Activated CD8-positive, alpha-beta memory T cell treated with anti-CD3 and anti-CD28 coated beads for 48 hours (primary cell): ENCODE measurements at places on chromosomes 5 and 9.

DNA sequence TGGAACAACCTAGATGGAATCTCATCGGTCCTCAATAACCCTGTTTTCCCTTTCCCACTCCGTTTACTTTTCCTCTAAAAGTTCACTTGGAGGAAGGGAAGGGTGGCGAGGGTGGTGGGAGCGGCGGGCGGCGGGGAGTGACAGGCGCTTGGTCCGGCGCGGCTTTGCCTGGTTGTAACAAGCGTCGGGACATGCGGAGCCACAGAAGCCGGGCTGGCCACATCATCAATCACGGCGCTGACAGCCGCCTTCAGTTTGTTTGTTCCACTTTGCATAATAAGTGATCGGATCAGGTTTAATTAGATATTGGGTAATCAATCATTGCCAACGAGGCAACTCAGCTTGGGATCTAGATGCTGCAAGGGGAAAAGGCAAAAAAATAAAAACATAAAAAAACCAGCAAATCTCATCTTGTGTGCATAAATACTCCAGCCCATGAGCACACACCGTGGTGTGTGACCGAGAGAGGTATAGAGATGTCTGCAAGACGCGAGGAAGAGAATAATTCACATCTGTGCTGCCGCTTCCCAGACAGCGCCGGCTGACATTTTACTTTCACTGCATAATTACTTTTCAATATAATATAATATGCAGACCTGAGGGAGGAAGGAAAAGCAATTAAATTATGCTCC is 396.2 kb upstream of the IRX4 start:
- no peak for DNase-seq

GRCh38 chr5:152676196-152676595 is 271.1 kb upstream of the NMUR2 start:
- no peak for DNase-seq

GRCh38 chr5:164352695-164353094 is 847.3 kb downstream of the MAT2B start:
- no peak for DNase-seq

DNA sequence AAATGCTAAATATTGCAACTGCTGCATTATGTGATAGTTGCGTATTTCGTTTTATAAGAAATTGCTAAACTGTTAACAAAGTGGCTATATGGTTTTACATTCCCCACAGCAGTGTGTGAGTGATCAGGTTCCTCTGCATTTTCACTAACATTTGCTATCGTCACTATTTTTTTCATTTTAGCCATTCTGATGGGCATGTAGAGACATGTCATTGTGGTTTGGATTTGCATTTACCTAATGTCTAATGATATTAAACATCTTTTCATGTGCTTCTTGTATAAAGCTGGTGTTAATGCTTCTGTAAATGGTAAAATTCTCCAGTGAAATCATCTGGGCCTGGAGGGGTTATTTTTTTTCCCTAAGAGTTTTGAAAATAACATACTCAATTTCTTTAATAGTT is 61.6 kb downstream of the ERCC6L2 start:
- no peak for DNase-seq

DNA sequence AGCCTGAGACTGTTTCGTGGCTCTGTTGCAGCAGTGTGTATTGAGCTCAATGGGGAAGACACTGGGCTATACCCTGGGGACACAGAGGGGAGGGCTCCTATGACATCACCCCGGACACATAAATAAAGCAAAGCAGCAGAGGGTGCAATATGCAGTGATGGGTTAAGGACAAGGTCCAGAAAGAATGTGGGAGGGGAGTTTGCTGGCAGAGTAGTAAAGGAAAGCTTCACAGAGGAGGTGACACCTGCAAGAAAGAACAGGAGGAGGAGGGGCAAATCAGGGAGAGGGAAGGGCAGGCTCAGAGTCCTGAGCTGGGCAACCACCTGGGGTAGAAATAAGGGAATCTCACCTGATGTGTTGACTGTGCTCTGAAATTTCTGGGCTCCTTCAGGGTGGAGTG is 35.3 kb upstream of the CDKN2AIPNL start:
- no peak for DNase-seq

DNA sequence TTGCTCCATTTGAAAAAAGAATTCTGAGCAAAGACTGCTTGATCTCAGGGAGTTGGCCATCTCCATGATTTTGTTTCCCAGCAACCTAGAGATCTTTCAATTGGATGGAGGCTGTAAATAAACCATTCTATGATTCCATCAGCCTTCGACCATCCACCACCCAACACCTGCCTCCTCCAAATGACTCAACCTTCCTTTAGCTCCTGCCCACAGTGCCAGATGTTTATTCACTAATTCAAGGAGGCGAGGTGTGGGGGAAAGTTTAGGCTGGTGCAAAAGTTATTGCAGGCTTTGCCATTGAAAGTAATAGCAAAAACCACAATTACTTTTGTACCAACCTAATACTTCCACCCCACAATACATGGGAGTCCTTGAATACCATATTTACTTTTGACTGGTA is 327.5 kb downstream of the CAAP1 start:
- DNase-seq: no peak

GRCh38 chr9:107102011-107102410 is 181.1 kb upstream of the RAD23B start:
- no peak for DNase-seq

GRCh38 chr5:14168144-14168792 is 25.1 kb downstream of the TRIO start:
- DNase-seq: no peak

- no peak for DNase-seq
Observed at GRCh38 chr5:14247054-14247386, 103.9 kb downstream of the TRIO start.

GRCh38 chr5:1178529-1179382 is 22.6 kb upstream of the SLC6A19 start:
- DNase-seq: no peak

DNA sequence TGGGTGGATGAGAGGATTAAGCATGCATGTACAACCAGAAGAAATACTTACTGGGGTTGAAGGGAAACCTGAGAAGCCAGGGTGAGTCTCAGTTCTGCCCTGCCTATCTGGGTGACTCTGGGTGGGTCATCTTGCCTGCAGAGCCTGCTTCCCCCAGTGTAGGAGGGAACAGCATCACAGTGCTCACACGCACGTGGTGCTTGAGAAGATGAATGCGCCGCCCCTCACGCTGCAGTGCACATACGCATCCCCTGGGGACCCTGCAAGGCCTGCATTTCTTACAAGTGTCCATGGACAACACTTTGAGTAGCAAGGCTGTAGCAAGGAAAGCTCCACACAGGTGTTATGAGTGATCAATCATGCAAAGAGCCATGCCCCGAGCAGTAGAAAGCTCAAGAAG is 18.7 kb upstream of the GABBR2 start:
- no peak for DNase-seq

DNA sequence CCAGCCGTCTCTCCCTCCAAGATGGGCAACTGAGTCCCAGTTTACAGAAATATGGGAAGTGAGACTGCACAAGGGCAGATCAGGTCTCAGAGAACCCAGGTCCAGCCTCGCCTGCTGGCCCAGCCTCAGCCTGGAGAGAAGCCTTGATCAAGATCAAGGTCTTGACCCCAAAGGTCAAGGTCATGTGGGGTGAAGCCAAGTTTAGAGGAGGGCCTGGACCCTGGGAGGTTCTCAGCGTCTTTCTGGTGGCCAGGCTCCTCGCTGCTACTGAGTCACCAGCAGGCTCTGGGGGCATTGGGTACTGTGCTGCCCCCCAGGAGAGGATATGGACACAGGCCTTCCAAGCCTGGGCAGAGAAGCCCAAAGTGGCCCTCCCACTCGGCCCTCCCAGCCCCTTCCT is 8.8 kb downstream of the IPPK start:
- DNase-seq: no peak

- DNase-seq: no peak
Observed at GRCh38 chr9:105296877-105297287, 52.4 kb downstream of the SLC44A1 start.

DNA sequence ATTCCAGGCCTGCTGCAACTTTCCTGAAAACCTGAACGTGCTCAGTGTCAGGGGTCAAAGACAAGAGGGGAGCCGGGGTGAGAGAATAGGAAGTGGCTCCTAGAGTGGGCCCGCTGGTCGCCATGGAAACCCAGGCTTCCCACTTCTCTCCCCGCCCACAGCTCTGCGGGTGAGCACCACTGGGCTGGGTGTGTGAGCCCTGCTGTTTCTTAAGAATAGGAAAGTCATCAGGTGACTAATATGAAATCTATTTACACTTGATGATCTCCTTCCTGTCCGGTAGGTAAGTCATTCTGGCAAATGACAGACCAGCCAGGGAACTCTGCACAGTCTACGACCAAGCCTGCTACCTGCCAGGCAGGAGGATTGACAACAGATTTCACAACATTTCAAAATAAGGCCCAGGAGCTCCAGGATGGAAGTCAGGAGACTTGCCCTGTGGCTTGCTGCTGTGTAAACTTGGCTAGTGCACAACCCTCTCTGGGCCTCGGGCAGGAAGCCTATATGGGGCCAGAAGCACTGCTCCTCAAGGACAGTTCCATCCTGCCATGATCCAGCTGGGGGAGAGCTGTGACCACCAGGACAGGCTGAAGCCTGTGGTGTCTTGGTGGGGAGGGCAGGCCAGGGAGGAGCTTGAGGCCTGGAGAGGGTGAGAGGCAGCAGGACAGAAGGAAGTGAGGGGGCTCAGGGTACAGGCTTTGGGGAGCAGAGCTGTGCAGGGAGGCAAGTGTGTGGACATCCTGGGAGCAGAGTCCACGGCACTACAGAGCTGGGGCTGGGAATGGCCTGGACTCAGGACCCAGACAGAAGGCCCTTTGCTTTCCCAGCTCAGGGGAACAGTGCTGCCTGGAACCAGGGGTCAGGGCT is 60.6 kb downstream of the SHB start:
- DNase-seq: peak; percentile 61

GRCh38 chr9:70998962-70999361 is 122.5 kb downstream of the TRPM3 start:
- DNase-seq: no peak

GRCh38 chr9:68950188-68950587 is 63.7 kb downstream of the PRKACG start:
- no peak for DNase-seq

GRCh38 chr9:96274939-96275338 is 27.0 kb downstream of the HSD17B3 start:
- no peak for DNase-seq

- no peak for DNase-seq
Observed at GRCh38 chr5:161946911-161947310, 99.0 kb downstream of the GABRA1 start.
